ENCODE measurements at places on chromosomes 1 and 21.

- peak; percentile 14 for DNase-seq
These were observed 372.1 kb upstream of the B3GALT2 start for GRCh38 chr1:193558491-193559028.

- DNase-seq: no peak
These were observed 478.2 kb downstream of the NEGR1 start for GRCh38 chr1:71804140-71804539.

- DNase-seq: no peak
These were observed 12.3 kb upstream of the IFI44L start for GRCh38 chr1:78607944-78608343.

DNA sequence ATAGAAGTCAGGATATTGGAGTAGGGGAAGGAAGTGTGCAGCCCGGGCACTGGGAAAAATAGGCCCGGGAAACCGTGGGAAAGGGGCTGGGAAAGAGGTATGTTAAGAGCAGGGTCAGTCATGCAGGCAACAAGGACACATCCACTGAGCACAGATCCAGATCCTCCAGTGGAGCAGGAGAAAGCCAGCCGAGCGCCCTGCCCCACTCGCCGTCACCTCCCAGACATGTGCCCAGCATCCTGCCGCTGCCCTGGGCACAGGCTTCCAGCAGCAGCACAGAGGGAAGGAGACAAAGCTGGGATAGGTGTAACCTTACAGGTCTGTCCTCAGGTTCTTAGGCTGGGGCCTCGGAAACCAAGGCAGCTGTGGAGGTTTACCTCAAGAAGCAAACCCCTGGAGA lies 64.2 kb downstream of the FAM163A start:
- no peak for DNase-seq

- DNase-seq: peak; percentile 79
These were observed 2.1 kb upstream of the KIF21B start for GRCh38 chr1:201025571-201026002.

DNA sequence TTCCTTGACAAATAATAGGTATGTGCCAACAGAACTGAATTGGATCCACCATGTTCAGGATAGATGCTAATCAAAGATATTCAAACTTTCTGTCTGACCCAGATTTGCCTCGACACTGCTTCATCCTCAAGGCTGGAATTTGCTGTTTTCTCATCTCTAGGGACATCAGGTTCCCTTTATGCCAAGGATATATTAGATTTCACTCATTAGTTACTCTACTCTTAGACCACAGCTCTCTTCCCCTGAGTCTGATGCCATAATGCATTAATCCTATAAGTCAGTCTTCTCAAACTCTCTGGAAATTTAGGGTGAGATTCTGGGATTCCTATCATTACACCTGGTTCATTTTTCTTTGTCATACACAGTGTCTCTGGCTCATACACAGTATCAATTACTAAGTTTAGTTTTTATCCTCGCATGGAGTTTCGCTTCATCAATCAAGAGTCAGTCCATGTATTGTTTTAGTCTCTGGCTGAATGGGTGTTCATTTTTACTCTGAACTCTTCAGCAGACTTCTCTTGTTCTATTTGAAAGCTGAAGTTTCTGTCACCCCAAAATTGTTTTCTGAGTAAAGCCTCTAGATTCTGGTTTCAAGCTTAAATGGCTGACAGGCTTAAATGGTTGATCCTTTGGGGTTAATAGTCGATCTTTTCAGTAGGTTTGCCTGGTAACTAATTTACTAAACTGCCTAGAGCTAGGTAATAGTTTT lies 9.3 kb upstream of the DCAF6 start:
- DNase-seq: no peak

GRCh38 chr1:32758177-32758794 lies 55.7 kb upstream of the SYNC start:
- DNase-seq: no peak

DNA sequence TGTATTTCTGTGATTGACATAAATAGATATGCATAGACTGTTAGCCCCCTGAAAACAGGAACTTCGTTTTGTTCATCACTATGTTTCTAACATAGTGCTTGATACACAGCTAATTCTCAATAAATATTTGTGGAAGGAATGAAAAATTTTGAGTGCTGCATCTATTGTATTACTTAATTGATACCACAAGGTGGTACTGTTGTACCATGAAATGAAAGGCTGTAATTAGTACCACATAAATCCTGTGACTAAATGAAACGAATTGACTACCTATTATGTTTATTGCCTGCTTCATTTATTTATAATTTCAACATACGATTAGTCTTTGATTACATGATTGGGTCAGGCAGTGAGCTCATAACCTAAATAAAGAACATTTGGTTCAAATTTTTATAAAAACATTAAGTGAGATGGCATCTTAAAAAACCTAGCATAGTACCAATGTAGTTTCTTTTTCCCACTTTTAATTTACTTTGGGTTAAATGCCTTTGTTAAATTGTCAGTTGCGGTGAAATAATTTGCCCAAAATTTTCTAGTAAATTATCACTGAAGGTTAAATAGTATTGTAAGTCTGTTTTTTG lies 15.0 kb upstream of the TGFB2 start:
- peak; percentile 57 for DNase-seq

- DNase-seq: no peak
These were observed 35.3 kb upstream of the POFUT2 start for GRCh38 chr21:45322960-45323461.

DNA sequence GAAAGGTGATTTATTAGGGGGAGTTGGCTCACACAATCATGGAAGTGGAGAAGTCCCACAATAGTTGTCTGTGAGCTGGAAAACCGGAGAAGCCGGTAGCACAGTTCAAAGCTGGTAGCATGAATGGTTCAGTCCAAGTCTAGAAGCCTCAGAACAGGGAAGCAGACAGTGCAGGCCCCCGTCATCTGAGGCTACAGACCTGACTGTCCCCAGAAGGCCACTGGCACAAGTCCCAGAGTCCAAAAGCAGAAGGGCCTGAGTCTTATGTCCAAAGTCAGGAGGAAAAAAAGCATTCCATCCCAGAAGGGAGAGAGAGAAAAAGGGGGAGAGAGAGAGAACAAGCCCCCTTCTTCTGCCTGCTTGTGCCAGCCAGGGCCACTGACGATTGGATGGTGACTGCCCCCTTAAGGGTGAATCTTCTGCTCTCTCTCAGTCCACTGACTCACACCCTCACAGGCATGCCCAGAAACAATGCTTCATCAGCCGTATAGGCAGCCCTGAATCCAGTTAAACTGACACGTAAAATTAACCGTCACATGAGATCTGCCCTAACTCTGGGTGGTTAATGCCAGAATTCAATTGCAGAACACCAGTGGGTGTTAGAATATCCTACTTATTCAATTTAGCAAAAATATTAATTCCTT lies 49.3 kb upstream of the POU2F1 start:
- DNase-seq: no peak

DNA sequence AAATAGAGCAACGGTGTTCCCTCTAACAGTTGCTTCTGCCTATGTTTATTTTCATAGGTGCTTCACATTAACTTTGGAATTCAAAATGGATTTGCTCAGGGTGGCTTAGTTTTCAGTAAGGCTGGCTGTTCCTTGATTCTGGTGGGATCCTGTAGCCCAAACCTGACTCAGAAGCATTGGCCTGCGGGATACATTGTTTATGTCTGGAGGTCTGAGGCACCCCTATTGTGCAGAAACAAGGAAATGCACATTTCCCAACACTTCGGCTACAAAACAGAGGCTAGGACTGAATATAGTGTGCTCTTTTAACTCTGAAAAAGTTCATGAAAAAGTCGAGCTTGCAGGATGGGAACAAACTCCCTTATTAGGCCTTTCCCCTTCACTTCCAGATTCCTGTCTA lies 133.8 kb upstream of the F3 start:
- DNase-seq: no peak

GRCh38 chr1:31980835-31981455 lies 32.7 kb upstream of the KHDRBS1 start:
- no peak for DNase-seq

GRCh38 chr1:169473347-169473746 lies 12.4 kb downstream of the SLC19A2 start:
- DNase-seq: no peak

DNA sequence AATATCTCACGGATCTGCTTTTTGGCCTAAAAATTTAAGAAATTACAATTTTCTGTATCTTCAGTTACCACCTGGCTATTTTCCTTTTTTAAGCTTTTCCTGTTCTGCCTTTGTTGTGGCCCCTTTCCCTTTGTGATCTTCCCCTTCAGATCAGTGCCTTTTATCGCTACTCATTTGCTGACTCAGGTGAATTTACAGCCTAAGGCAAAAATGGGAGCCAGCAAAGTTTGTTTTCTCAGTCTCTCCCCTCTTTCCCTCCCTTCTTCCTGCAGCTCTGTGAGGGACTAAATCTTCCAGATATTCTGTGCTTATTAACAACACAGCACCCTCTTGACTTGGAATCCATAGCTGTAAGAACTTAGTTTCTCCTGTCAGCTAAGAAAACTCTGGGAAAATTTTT lies 5.3 kb upstream of the PRRC2C start:
- no peak for DNase-seq

DNA sequence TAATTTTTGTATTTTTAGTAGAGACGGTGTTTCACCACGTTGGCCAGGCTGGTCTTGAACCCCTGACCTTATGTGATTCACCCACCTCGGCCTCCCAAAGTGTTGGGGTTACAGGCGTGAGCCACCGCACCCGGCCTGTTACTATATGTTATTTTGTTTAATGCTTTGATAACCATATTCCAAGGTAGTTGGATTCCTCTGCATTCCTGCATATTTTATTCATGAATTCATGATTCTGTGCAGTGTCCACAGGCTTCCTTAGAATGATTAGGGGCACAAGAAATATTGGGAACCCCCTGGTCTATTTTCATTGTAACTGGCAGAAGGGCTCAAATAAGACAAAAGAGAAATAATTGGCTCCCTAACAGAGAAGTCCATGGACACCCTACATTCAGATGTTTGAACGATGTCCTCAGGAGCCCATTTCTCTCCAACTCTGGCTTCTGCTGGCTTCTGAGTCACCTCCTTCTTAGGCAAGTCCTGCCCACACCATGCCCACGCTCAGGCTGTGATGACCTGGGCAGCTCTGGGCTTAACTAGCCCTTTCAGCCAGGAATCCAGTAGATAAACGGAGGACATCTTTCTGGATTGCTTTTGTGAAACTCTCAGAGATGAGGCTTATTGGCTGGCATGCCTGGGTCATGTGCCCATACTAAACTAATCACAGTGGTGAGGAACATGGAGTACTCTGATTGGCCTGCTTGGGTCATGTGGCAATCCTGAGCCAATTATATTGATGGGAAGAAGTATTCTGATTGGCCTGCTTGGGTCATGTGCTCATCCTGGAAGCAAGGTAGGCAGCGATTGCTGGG lies 32.6 kb downstream of the TNFRSF8 start:
- DNase-seq: no peak
